Omental fat pad (tissue), 4 donors: ENCODE measurements at places on chromosomes 7 and 10. TPM values are rescaled to one million over a fixed set of nuclear protein-coding genes. Genes with fewer than 3 reads are reported as not detected.
A peak's percentile ranks its signal among the peaks of the same experiment; 100 is the strongest.

DNA sequence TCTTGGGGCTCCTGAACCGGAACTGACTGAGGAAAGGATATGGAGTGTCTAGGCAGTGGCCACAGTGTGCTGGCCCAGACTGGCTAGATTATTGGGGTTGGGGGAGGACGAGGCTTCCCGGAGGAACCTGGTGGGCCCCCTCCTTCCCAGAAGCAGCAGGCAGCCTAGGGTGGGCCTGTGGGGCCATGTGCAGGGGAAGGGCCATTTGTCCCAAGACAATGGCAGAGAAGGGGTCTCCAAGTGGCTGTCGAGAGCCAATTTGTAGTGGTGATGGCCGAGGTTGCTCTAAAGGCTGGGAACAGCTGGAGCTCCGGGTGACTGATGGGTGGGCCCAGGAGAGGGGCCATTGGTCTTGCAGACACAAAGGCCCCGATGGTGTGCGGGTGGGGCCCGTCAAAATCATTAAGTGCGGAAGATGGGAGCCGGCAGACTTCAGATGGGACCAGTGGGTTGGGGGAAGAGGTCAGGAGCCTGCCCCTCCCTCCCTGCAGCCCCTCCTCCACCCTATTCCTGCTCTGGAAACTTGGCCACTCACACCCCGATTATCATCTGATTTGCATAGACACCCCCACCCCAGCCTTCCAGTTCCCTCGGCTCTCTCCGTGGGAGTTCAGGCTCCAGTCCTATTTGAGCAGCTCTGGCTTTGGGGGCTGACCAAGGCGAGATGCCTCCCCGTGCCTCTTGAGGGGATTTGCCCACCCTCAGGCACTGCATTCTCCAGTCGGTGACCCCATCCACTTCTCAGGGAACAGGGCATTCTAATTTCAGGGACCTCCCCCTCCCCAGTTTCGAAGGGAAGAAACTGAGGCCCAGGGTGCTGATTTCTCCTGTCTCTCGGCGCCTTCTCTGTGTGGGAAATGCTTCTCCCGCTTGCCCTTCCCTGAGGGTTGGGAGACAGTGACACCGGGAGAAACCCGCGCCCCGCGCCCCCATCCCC lies 36.0 kb upstream of the PAX2 start:
- DNase-seq, result no peak

DNA sequence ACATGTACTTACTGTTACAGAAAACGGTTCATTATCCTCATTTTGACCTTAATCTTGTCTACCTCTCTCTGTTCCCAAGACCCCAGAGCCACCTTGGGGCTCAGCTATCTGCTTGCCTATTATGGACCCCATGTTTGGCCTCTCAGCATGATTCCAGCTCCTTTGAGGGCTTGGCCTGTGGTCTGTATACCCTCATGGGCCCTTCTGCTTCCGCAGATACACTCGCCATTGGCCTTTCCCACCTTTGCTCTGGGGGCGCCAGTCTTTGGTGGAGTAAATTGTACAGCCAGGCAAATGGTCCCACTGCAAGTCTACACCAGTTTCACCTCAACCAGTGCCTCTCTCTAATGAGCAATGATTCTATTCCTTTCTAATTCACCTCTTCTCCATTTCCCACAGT lies 109.2 kb upstream of the ZNF746 start:
- DNase-seq, result no peak

- DNase-seq, result no peak
Observed at GRCh38 chr10:129396021-129396722, 70.9 kb upstream of the MGMT start.

GRCh38 chr7:130463553-130464434 lies 23.0 kb upstream of the CEP41 start:
- DNase-seq, result no peak

DNA sequence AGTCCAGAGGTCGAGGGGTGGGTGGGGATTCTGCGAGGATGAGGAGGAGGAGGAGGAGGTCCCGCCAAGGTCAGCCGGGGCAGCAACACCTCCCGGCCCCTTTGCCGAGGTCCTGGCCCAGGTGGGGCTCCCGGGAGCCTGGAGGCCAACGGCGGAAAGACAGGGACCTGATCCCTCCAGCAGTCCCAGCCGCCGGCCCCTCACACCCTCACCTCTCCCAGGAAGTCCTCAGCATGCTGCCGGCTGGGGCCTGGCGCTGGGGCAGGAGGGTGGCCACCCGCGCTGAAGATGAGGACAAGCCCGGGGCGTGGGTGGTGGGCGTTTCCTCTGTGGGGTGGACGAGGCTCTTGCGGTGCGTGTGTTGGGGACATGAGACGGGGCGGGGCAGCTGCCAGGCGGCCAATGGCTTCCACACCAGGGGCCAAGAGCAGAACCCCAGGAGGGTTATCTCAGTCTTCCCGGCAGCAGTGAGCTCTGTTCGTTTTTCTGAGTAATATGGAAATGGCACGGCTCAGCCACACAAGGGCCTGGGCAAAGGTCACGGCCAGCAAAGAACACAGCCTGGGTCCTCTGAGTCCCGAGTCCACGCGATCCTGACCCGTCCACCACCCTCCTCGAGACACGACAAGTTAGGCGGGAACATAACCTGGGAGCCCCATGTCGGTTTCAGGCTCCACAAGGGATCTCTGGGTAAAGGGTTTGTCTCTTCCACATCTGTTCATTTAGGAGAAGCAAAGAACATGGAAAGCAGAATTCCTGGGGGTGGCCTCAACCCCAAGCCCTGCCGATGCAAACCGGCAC lies 82.9 kb upstream of the PDGFA start:
- peak; percentile 23 for DNase-seq

GRCh38 chr10:49742683-49743463 lies 19.2 kb downstream of the OGDHL start:
- DNase-seq, result no peak

DNA sequence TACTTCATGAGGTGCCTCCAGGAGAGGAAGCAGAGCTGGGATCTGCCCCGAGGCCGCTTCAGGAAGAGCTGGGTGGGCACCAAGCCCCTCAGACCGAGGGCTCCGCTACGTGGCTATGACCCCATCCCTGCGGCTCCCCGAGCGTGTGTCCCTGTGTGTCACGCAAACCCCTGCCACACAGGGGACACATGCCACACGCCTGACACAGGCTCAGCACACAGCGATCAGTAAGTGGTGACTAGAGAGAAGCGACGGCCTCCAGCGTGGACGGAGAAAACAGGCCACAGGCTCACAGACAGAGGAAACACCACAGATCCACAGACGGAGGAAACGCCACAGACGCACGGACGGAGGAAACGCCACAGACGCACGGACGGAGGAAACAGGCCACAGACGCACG lies 18.5 kb downstream of the DIP2C start:
- no peak for DNase-seq

DNA sequence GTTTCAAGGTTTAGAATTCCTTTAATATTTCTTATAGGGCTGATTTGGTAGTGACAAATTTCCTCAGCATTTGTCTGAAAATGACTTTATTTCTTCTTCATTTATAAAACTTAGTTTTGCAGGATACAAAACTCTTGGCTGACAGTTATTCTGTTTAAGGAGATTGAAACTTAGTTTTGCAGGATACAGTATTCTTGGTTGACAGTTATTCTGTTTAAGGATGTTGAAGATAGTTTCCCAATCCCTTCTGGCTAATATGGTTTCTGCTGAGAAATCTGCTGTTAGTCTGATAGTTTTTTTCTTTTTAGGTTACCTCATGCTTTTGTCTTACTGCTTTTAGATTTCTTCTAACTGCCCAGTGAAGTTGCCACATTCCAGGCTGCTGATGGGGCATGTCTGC lies 186.8 kb downstream of the ITGB1 start:
- no peak for DNase-seq

DNA sequence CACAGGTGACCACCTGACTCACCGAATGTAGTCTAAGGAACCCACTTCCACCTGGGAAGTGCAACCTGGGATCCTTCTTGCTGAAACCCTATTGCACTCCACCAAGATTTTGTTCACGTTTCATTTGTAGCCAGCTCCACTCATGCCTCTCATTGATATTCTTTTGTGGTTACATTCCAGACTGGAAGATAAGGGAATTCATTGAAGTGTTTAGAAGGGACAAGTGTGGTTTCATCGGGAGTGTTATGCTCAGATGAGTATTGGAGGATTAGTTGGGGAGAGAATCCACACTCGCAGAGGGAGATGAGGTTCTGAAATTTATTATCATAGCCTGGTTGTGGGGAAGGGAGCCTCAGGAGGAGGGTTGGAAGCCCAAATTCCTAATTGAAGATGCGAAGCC lies 320.4 kb downstream of the KCNMA1 start:
- no peak for DNase-seq

DNA sequence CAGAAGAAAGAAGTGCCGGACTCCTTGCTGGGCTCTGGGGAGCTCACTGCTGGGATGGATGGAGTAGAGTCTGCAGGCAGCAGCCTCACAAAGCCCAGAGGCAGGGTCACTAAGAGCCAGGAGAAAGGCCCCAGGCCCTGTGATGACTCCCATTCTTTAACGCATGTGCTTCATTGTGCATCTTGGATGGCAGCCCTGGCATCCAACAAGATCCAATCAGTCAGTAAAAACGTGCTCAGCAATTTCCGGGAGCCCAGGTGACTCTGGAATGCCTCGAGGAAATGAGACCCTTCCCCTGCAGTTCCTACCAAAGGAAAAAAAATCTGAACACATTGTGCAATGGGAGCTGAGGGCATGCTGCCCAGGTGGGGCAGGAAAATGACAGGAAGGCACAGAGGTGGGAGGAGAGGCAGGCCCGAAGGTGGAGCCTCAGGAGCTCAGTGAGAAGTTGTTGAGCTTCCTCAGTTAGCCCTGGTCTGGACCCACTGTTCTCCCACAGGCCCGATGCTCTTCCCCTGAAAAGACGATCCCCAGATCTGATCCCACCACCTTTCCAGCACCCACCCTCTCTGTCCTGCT lies 60.7 kb upstream of the TMEM72 start:
- DNase-seq, result no peak

DNA sequence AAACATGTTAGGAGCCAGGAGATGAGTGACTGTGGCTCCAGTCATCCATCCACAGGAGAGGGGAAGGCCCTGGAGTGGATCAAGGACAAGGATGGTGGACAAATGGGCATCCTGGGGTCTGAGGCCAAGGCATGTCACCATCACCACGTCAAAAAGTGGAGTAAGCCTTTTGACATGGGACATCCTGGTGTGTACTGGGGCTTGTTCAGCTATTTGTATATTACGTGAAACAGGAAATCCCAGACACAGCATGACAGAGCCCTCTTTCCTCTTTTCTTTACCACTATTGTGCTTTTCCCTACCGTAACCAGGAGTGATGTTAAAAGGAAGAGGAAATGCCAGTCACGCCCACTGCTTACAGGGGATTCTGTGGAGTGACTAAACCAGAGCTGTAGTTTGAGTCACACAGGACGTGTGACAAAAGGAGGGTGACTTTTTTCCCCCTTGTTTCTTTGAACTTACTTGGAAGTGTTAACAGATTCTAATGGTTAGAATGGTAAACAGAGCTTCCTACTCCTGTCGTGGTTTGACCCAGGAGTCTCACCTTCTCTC lies 15.4 kb downstream of the ACSL5 start:
- DNase-seq, result no peak

DNA sequence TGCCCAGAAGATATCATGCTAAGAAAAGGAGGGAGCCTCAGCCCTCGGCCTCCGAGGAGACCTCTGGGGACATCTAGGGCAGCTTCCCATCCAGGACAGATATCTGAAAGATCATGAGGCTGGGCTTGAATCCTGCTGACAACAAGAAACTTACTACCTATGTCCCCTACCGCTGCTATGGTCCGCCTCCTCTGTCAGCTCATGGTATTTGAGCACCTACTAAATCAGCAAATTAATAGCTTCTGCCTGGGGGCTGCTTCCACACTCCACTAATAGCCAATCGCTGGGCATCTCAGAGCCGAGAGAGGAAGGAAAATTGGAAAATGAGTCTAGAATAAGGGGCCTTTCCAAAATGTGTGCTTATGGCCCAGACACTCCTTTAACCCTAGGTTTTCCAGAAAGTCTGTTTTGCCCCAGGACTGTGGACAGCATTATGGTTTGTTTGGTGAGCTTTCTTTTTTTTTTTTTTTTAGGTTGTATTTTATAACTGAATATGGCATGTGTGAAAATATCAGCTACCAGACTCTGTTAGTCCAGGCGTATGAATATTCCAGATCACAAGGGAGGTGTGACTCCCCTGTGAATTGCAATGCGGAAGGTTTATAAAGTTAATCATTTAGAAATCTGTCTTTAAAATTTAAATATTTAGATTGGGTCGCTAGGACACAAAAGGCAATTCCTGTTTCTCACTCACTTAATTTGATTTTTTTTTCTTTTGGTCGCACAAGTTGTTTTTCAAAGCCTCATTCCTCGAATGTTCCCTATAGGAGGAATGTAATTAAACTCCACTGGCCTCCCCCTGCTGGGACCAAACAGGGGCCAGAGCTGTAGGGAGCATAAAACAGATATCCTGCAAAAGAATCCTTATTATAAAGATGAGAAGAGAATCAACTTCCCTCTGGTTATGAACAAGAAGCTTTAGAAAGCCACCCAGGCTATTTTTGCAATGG lies 89.4 kb downstream of the PARP12 start:
- DNase-seq, result no peak

DNA sequence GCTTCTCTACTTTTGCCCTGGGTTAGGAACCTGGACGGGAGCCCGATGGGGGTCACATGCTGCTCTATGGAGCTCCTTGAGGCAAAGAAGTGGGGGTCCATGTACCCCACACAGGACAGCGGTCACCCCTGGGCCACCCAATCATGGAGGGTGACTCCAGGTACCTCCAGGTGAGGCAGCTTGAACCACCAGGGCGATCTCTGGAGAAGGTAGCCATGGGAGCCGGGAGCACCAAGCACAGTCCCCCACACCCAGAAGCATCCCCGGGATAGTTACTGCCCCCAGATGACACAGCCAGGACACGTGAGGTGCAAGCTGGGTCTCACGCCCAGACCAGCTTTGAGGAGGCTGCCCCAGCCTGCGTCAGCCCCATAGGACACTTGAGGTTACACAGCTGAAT lies 58.4 kb downstream of the C10orf143 start:
- no peak for DNase-seq

- no peak for DNase-seq
Observed at GRCh38 chr10:99421233-99421739, 9.1 kb downstream of the GOT1 start.

GRCh38 chr7:3063016-3063753 lies 19.5 kb upstream of the CARD11 start:
- no peak for DNase-seq

SEC31B gene
- 7.2 TPM for total RNA-seq

SPDYE16 gene
- not detected for total RNA-seq

ATOH7 gene
- not detected for total RNA-seq

KLF14 gene
- total RNA-seq, result 1.0 TPM

GRM8 gene
- not detected for total RNA-seq

C7orf57 gene
- total RNA-seq, result not detected

RBP3 gene
- total RNA-seq, result not detected

CPVL gene
- 25.1 TPM for total RNA-seq
